ENCODE measurements at places on chromosomes 4 and X.

DNA sequence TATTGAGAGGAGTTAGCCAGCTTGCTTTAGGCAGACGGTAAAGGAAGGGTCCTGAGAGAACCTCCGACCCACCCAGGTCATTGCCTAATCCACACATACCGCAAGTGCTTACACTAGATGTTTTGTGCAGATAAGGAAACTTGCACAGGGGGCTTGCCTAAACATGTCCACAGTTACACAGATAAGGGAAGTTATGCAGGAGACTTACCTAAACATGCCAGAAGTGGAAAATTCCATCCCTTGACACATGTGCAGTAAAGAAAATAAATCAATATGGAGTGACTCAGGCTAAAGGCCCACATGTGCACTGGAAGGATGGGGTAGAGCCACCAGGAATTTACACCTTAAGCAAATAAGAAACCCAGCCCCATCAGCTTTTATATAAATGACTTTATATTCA is 232.8 kb upstream of the HDX start:
- DNase-seq: no peak

DNA sequence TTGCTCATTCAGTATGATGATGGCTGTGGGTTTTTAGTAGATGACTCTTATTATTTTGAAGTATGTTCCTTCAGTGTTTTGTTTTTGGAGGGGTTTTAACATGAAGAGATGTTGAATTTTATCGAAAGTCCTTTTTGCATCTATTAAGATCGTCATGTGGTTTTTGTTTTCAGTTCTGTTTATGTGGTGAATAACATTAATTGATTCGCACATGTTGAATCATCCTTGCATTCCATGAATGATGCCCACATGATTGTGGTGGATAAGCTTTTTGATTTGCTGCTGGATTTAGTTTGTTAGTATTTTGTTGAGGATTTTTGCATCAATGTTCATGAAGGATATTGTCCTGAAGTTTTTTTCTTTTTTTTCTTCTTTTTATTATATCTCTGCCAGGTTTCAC is 347.4 kb upstream of the EPHA5 start:
- no peak for DNase-seq

- no peak for DNase-seq
These were observed 375.5 kb upstream of the MAGEB18 start for GRCh38 chrX:25762656-25763055.

DNA sequence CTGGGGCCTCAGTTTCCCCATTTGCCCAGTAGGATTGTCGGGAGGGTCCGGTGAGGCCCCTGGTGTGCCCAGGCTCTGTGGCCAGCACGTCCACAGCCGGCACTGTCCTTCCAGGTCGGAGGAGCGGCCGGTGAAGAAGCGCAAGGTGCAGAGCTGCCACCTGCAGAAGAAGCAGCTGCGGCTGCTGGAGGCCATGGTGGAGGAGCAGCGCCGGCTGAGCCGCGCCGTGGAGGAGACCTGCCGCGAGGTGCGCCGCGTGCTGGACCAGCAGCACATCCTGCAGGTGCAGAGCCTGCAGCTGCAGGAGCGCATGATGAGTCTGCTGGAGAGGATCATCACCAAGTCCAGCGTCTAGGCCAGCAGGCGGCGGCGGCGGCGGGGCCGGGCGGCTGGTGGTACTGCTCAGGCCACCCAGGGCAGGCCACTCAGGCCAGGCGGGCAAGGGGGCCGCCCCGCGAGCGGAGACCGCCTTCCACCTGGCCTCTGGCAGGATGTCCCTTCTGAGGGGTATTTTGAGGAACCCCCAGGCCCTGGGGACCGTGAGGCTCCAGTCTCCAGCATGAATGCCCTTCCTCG is 6.7 kb downstream of the MSANTD1 start:
- DNase-seq: peak; percentile 8

DNA sequence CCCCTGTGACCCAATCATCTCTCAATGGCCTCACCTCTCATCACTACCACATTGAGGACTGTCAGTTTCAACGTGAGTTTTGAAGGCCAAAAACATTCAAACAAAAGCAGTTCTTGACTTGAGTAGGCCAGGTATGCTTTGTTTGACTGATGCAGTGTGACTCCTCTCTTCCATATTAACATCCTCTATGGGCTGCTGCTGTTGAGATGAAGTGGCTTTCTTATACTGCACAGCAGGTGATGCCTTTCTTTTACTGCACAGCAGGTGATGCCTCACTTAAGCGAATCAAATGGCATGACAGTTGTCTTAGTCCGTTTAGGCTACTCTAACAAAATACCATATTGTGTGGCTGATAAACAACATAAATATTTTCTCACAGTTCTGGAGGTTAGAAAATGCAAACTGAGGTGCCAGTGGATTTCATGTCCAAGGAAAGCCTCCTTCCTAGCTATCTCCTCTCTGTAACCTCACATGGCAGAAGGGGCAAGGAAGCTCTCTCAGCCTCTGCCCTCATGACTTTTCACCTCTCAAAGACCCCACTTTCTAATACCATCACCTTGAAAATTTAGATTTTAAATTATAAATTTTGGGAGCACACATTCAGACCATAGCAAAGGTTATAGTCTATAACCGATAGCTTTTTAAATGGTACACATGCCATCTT is 2267.9 kb upstream of the AGA start:
- DNase-seq: no peak

GRCh38 chr4:6444582-6444981 is 27.8 kb downstream of the PPP2R2C start:
- DNase-seq: no peak

DNA sequence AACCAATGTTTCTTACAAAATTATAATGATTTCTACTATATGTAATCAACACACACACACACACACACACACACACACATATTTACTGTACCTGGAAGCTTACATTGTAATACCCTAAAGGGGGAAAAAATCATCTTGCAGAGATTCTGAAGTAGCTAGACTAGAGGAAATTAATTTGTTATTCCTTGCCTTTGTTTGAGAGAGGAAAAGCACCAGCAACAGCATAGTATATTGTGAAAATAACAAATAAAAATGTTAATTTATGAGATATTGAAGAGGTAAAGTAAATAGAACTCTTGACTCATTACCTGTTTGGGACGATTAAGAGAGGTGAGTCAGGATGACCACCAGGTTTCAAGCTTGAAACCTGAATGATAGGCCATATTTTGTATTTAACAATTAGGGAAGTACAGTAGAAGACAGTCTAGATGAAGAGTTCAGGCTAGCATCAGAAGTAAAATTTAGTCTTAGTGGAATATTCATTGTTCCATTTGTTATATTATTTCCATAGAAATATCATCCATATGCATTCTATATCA is 873.4 kb upstream of the PCDH10 start:
- DNase-seq: no peak

DNA sequence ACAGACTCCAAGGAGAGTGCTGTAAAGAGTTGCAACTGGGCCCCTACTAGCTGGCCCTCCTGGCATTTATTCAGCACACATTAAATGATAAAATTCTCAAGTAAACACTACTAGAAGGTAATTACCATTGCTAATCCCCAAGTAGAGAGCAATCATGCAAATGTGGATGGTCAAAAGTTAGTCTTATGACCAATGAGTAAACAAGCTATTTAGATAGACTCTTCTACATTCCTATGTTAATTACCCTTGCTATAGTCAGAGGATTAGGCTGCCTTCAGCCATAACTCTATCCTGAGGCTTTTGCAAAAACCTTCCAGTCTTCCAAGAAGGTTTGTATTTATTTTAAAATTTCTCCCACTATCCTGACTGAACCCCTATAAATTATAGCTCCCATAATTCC is 28.3 kb upstream of the HPGD start:
- DNase-seq: no peak

- no peak for DNase-seq
These were observed 43.4 kb downstream of the MAOA start for GRCh38 chrX:43699475-43699874.

DNA sequence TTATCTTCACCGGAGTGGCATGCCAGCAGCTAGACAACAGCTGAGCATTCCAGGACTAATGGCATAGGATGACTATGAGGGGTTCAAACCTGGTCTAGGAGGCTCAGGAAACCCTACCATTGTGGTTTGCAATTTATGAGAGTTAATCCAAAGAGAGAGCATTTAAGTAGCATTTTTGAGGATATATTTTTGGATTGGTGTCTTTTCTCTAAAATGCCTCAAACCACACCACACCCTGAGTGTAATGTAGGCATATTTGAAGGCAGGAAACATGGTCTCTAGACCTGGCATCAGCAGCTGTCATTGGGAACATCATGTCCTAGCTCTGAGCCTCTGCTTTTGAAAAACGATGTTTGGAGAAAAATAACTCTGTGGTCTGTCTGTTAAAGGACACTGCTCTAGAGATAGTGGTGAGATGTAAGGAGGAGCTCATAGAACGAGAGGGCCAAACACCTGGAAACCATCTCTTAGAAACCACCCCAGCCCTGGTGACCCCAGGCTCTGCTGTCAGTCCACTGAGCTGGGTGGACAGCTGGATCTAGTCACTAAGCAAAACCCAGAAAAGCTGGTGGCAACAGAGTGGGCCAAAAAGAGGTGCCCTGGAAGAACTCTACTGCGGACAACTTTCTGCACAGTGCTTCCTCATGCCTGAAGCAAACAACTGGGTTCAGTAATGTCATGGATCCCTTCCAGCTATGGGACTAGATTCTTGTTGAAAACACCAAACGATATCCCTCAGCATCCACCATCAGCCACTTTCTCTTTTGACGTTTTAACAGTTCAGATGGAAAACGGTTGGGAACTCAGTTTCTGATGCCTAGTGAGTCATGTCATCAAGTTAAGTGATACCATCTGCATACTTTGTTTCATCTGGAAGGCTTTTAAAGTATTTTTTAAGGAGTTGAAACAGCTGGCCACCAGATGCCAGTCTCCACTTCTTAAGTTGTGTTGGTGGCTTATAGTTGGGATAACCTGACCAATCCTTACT is 100.2 kb upstream of the C1QTNF7 start:
- no peak for DNase-seq

DNA sequence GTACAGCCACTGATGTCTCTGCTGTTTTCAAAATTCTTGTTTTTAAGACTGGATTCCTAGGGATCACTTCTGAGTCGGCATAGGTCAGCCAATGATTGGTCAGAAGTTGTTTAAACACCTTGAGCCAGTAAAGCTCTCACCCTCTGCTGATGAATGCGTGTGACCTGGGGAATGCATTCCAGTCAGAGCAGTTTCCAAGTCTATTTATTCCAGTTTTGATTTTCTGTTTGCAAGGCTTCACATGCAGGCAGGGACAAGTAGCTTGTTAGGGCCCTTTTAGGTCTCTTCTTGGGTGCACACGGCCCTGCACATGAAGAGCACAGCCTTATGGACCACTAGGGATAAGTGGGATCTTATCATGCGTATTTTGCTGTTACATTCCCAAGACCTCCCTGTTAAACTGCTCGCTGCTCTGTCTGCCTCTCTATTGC is 47.0 kb downstream of the KLHL15 start:
- DNase-seq: no peak

GRCh38 chrX:103151799-103152198 is 58.9 kb upstream of the NXF3 start:
- DNase-seq: no peak

GRCh38 chrX:11760958-11761357 is 2.9 kb downstream of the MSL3 start:
- DNase-seq: no peak

DNA sequence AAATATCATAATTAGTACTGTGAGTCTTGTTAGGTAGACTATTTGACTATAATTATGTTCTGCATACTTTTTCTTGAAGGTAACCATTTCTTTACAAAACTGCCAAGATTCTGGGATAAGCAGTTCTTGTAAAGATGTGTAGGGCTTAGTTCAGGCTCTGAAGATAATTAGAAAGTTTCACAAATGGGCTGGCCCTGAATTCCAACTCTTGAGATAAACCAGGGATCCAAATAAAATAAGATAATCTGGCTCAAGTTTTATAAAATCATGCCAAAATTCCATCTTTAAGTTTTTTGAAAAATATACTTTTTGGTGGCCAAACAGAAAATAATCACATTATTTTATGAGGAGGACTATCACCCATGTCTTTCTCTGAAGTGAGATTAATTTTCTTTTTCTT is 35.5 kb upstream of the GLRB start:
- DNase-seq: no peak

DNA sequence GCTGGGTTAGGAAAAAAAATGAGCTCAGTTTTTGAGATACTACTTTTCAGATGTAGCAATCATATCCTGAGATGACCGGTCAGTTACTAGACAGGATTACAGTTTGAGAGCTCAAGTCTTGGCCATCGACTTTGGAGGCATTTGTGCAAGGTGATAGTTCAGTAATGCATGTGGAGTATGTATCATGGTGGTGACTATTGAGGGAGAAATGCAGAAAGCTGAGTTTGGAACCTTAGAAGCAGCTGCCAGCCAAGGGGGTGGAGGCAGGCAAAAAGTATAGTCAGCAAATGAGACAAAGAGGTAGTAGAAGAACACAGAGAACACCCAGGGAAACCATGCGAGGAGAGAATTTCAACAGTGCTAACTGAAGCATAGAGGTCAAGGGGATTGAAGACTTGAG is 48.7 kb upstream of the SLC4A4 start:
- no peak for DNase-seq

DNA sequence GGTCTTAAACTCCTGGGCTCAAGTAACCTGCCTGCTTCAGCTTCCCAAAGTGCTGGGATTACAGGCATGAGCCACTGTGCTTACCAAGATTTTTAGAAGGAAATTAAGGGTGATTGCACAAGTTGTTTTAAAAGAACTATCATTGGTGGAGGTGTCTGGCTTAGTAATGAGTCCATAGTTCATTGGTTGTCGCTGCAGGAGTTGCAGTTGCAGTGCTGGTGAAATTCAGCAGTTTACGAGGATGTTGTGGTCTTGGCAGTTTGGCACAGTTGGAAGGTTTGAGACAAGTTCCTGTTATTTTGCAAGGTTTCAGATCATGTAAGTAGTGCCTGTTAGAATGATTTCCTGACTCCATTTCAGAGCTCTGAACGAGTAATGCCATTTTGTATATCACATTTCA is 48.1 kb downstream of the RAB40AL start:
- DNase-seq: no peak

DNA sequence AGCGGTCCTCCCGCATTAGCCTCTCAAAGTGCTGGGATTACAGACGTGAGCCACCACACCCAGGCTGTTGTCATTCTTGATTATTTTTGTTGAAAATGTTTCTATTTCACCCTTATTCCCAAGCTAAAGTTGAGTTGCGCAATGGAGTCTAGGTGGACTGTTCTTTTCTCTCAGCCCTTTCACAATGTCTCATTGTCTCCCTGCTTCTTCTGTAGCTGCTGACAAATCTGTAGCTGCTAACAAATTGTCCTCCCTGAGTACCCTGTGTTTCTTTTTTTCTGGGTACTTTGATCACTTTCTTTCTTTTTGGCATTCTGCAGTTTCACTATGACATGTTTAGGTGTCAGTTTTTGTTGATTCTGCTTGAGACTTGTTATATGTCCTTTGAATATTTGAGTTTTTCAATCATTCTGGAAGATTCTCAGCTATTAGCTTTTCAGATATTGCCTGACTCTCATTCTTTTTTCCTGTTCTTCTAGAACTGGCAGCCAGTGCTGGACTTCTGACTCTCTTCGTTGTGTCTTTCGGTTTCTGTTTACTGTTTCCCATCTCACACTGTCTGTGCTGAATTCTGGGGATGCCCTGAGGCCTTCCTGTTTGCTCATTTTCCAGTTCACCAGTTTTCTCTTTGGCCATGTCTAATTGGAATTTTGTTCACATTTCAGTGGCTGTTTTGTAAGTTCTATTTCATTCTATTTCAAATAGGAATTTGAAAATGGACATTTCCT is 6.6 kb downstream of the ABCD1 start:
- DNase-seq: no peak

- DNase-seq: no peak
These were observed 156.4 kb downstream of the RASL11B start for GRCh38 chr4:53018471-53018870.

Data from activated B cell treated with CpG ODN at 0.5 μM for 24 hours (primary cell).